B cell (primary cell): ENCODE measurements at places on chromosomes 7 and 10. TPM values are rescaled to one million over a fixed set of nuclear protein-coding genes. Genes with fewer than 3 reads are reported as not detected.

SYT15 gene
- polyA plus RNA-seq: 0.17 and 0.18 TPM in 2 replicates

SOSTDC1 gene
- polyA plus RNA-seq: not detected in 2 replicates

SPDYE6 gene
- polyA plus RNA-seq: not detected in 2 replicates

PKD2L1 gene
- polyA plus RNA-seq: 0.37 and 0.48 TPM in 2 replicates

SCART1 gene
- polyA plus RNA-seq: 3.0 and 4.1 TPM in 2 replicates

SH2B2 gene
- polyA plus RNA-seq: 69.9 and 95.4 TPM in 2 replicates

GOLGA7B gene
- 0.01 and 0.19 TPM in 2 replicates for polyA plus RNA-seq

RNF32 gene
- 0.81 and 1.6 TPM in 2 replicates for polyA plus RNA-seq

KLF14 gene
- 0.25 and 0.30 TPM in 2 replicates for polyA plus RNA-seq

ZNF12 gene
- 6.3 and 8.2 TPM in 2 replicates for polyA plus RNA-seq

GRCh38 chr7:45190406-45191165 is 33.0 kb downstream of the RAMP3 start:
- H3K4me1 ChIP-seq: no peaks in the 10 kb centered on the region
- DNase-seq: no peak
- no peaks in the 10 kb centered on the region for H3K36me3 ChIP-seq
- no peak overlapping the region for H3K27ac ChIP-seq
- no peak overlapping the region for H3K4me3 ChIP-seq

DNA sequence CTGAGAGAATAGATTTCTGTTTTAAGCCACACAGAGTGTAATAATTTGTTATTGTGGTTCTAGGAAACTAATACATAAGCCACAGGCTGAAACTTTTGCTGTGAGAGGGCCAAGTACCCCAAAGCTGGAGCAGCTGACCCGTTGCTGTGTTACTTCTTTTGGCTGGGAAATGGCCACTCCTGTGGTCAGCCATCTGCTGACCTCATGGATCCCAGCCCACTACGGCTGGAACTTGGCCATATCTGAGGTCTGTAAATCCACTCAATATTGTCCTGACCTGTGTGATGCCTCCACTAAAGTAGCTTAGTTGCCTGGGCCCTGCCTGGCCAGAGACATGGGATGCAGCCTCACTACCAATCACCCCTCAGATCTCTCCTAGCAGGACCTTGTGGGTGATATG is 17.4 kb upstream of the LOXL4 start:
- H3K36me3 ChIP-seq: no peaks in the 10 kb centered on the region
- no peak overlapping the region for H3K27ac ChIP-seq
- H3K27me3 ChIP-seq: peaks cover 5% of the 10 kb centered on the region

- DNase-seq: no peak
- H3K36me3 ChIP-seq: no peaks in the 10 kb centered on the region
- H3K4me3 ChIP-seq: no peak overlapping the region
- H3K27me3 ChIP-seq: peaks cover 40% of the 10 kb centered on the region
- H3K4me1 ChIP-seq: peaks cover 18% of the 10 kb centered on the region
These were observed 81.6 kb downstream of the ARHGAP22 start for GRCh38 chr10:48523212-48523819.

- H3K27me3 ChIP-seq: no peaks in the 10 kb centered on the region
- H3K4me1 ChIP-seq: peaks cover 38% of the 10 kb centered on the region
- H3K4me3 ChIP-seq: peak overlapping the region; percentile 77
- H3K27ac ChIP-seq: peak overlapping the region; percentile 90
These were observed 538 bp downstream of the TRIM8 start for GRCh38 chr10:102644646-102645387.

DNA sequence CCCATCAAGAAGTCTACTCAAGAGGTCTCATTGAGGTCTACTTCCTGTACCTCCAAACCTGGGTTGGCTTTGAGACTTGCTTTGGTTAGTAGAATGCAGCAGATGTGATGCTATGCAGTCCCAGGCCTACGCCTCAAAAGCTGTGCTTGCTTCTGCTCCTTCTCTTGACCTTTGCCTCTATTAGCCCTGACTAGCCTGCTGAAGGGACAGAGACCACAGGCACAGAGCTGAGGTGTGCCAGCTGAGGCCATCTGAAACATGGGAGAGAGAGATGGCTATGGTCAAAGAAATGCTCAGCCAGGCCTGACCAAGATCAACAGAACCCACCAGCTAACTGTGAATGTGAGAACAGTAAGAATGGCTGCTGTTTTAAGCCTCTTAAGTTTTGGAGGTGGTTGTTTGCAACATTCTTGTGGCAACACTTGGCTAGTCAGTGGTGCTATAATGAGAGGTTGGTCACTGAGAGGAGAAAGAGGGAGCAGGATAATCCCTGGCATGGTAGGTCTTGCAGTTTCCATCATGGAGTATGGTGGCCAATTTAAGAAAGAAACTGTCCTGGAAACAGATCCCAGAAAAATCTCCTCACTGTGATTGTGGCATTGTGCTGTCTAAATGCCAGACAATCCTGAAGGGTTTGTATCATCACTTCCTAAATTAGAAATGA is 176.1 kb upstream of the PHYHIPL start:
- no peak for DNase-seq
- no peaks in the 10 kb centered on the region for H3K4me1 ChIP-seq
- no peaks in the 10 kb centered on the region for H3K27me3 ChIP-seq
- H3K27ac ChIP-seq: no peak overlapping the region
- H3K36me3 ChIP-seq: no peaks in the 10 kb centered on the region

GRCh38 chr10:11276449-11276990 is 258.8 kb downstream of the CELF2 start:
- no peak overlapping the region for H3K27ac ChIP-seq

DNA sequence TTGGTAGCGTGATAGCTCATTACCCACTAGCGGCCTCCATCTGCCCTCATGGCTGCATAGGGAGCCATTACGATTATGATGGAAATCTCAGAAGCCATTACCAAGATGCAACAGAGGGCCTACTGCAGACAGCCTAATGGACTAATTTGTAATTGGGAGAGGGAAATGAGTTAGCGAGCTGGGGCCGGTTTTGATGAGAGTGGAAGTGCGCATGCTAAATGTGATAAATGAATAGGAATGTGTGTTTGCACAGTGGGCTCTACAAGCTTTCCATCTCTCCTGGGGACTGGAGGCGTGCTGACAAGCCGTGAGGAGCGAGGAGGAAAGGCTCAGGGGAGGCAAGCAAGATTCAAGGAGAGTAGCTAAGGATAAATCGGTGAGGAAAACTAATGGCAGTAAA is 644.5 kb upstream of the GALNT17 start:
- no peaks in the 10 kb centered on the region for H3K4me1 ChIP-seq
- H3K27me3 ChIP-seq: no peaks in the 10 kb centered on the region
- H3K4me3 ChIP-seq: no peak overlapping the region
- no peak overlapping the region for H3K27ac ChIP-seq

DNA sequence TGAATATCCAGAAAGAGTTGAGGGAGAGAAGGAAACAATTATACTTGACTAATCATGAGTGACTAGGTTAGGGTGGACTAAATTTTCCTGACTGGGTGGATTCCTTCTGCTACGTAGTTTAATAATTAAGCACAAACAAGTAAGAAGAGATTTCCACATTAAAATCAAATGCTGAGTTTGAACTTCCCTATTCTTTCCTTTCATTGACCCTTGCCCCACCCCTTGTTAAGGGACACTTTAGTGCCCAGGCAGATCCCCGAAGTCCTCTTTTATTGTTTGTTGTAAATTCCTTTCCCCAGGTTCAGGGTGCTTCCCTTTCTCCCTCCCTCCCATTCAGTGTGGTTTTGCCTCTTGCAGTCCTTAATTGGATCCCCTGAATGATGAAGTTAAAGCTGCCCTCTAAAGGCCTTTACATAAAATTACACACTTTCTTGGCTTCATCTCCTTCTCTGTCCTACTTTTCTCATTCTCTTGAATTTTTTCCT is 8.8 kb upstream of the SPAM1 start:
- H3K36me3 ChIP-seq: no peaks in the 10 kb centered on the region
- no peaks in the 10 kb centered on the region for H3K4me1 ChIP-seq
- DNase-seq: no peak
- no peak overlapping the region for H3K4me3 ChIP-seq
- H3K27ac ChIP-seq: no peak overlapping the region

DNA sequence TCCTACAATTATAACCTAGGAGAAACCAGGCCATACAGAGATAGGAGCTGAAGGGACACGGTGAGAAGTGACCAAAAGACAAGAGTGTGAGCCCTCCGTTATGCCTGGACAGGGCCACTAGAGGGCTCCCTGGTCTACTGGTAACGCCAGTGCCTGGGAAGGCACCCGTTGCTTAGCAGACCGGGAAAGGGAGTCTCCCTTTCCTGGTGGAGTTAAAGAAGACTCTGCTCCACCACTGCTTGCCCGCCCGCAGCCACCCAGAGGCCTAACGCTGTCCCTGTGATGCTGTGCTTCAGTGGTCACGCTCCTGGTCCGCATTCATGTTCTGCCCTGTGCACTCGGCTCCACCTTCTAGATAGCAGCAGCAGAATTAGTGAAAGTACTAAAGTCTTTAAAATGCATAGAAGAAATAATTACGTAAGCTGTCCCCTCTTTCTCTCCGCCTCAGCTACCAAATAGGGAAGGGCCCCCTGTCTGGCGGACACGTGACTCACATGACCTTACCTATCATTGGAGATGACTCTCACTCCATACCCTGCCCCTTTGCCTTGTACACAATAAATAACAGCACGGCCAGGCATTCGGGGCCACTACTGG is 34.8 kb downstream of the GRID2IP start:
- H3K4me3 ChIP-seq: peak overlapping the region; percentile 5
- peaks cover 10% of the 10 kb centered on the region for H3K4me1 ChIP-seq

- no peak overlapping the region for H3K4me3 ChIP-seq
- no peaks in the 10 kb centered on the region for H3K36me3 ChIP-seq
- no peaks in the 10 kb centered on the region for H3K27me3 ChIP-seq
- H3K27ac ChIP-seq: no peak overlapping the region
These were observed 17.8 kb upstream of the TCTN3 start for GRCh38 chr10:95711492-95711891.

DNA sequence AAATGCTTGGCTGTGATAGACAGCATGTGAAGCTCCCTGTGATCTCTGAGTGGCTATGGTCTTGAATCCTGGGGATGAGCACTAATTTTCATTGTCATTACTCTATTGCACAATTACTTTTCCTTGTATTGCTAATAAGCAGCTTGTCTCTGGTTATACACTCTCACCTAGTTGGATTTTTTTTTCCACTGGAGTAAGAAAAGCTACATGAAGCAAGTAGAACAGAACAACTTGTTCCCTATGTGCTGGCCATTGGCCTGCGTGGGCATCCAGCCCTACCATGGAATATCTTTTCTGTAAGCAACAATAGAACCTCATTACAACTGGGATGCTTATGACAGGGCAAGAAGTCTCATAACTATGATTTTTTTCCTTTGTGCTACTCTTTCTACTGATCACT is 807.4 kb downstream of the TNS3 start:
- H3K4me3 ChIP-seq: no peak overlapping the region
- DNase-seq: no peak
- no peaks in the 10 kb centered on the region for H3K27me3 ChIP-seq
- no peaks in the 10 kb centered on the region for H3K36me3 ChIP-seq

GRCh38 chr7:36972140-36972518 is 247.8 kb upstream of the AOAH start:
- H3K27me3 ChIP-seq: no peaks in the 10 kb centered on the region
- DNase-seq: no peak
- H3K4me3 ChIP-seq: no peak overlapping the region

DNA sequence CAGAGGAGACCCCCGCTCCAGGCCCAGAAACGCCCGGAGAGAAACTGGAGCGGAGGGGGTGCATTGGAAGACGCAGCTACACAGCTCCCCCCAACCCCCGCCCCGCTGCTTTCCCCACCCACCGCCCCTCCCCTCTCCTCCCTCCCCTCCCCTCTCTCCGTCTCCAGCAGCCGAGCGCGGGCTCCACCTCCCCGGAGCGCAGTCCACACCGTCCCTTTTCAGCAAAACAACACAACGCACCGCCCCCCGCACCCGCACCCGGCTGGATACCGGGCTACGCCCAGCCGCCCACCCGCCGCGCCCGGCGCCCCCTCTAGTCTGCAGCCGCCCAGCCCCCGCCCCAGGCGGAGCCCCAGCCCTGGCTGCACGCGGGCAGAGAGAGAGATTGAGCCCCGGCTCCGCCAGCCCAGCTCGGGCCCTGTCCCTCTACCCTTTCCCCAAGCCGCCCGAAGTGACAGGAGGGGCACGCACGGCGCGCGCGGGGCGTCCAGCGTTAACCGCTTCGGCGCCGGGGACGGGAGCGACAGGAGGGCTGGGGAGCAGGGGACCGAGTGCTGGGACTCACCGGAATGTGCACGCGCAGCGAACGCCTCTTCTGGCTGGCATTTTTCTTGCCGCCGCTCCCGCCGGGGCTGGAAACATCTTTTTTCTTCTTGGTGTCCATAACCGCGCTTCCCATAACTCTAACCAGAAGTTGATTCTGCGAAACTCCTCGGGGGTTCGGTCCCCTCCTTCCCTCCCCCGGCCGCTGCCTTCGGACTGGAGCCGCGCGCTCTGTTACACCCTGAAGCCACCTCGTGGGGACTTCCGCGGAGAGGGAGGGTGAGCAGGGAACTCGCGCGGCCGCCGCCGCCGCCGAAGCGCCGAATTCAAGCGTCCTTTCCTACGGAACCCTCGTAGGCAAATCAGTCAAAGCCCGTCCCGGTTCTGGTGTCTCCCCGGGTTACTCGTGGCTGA is 695 bp downstream of the PRKAG2 start:
- no peaks in the 10 kb centered on the region for H3K36me3 ChIP-seq
- peaks cover 16% of the 10 kb centered on the region for H3K4me1 ChIP-seq
- peak overlapping the region; percentile 70 for H3K27ac ChIP-seq
- H3K27me3 ChIP-seq: no peaks in the 10 kb centered on the region
- peak overlapping the region; percentile 91 for H3K4me3 ChIP-seq

GRCh38 chr7:92727755-92728154 is 108.6 kb downstream of the CDK6 start:
- no peak overlapping the region for H3K4me3 ChIP-seq
- no peak for DNase-seq
- peaks cover 24% of the 10 kb centered on the region for H3K4me1 ChIP-seq

DNA sequence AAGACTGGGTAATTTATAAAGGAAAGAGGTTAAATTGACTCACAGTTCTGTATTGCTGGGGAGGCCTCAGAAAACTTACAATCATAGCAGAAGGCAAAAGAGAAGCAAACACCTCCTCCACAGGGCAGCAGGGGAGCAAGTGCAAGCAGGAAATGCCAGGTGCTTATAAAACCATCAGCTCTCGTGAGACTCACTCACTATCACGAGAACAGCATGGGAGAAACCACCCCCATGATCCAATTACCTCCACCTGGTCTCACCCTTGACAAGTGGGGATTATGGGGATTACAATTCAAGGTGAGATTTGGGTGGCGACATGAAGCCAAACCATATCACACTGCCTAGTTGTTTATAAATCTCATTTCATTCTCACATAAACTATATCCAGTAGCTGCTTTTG is 28.0 kb upstream of the CPN1 start:
- H3K36me3 ChIP-seq: no peaks in the 10 kb centered on the region
- DNase-seq: no peak
- no peak overlapping the region for H3K4me3 ChIP-seq
- H3K27ac ChIP-seq: no peak overlapping the region
